ENCODE measurements at places on chromosomes 11 and 22. TPM values are rescaled to one million over a fixed set of nuclear protein-coding genes. Genes with fewer than 3 reads are reported as not detected.
A peak's percentile ranks its signal among the peaks of the same experiment; 100 is the strongest.

Gene PIWIL4
- total RNA-seq: 0.52 TPM

DNA sequence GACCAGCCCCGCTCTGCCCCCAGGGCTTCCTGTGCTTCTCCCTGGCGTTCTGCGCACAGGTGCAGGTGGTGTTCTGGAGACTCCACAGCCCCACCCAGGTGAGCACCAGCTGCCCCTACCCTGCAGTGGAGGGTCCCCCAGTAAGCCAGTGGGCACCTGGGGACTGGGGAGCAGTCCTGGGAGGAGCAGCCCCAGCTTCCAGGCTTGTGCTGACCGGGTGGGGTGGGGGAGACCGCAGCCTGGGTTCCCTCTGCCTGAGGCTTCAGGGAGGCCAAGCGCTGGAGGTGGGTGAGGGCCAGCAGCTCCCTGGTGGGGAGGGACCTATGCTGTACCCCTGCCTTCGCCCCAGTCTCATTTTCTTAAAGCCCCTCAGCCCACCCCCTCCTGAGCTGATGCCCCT, 6.9 kb downstream of the TSPAN32 start:
- no peak for DNase-seq

DNA sequence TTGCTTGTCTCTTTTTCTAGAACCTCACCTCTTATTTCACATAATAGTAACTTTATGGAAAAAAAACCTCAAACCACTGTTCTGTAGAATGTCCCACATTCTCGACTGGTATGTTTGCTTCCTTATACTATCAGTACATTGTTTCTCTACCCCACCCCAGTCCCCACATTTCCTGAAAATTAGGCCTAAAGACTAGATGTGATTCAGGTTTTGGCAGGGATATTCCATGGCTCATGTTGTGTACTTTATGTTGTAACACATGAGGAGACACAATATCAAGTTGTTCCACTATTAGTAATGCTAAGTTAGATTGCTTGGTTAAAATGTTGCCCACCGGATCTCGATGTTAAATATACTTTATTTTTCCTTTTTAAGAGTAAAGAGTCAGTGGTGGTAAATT, 34.7 kb downstream of the DDIAS start:
- no peak for DNase-seq

- no peak for DNase-seq
Observed at GRCh38 chr22:23060612-23061400, 9.5 kb upstream of the GNAZ start.

Gene HTR3A
- total RNA-seq: not detected

GRCh38 chr11:119389611-119390254, 8.2 kb upstream of the USP2 start:
- no peak for DNase-seq

Gene CENPM
- 47.1 TPM for total RNA-seq

DNA sequence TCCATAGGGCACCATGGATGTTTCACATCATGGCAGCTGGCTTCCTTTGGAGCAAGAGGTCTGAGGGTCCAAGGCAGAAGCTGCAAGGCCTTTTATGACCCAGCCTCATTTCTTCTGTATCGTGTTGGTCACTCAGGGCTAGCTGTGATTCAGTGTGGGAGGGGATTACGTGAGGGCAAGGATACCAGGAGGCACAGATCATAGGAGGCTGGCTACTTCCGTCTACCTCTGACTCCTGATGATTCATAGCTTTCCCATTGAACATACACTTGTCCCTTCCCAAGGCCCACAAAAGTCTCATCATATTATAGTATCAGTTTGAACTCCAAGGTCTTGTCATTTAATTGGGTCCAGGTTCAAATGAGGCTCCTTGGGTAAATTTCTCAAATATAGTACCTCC, 135.3 kb upstream of the ZBED5 start:
- DNase-seq: no peak

Gene GALNT18
- total RNA-seq: 4.0 TPM

DNA sequence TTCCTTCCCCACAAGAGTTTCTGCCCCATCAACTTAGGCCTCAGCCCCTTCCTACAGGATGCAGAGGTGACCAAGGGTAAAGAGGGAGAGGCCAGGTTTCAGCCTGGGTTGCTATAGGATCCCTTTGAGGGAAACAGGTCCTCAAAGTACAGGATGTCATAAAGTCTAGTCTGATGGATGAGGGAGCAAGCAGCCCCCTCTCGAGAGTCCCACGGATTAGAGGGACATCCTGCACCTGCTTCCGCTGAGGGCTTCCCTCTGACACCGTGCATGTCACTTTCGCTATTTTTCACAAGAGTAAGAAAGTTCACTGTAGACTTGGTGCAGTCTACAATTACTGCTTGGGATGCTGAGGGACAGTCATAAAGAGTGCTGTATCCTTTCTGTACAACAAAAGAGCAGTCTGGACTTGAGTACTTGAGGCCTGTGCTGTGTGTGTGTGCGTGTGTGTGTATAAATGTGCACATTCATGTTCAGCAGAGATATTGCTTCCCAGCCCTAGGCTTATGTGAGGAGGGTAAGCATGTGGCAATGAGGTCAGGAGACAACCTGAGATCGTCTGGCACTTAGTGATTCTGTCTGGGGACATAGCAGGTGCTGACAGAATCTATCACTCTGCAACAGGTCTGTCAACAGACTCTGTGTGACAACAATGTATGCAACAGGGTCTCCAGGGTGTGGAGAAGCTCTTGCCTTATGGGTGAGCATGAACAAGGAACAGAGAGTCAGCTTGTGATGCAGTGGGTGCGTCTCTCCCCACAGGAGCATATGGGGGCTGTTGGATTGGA, 18.0 kb upstream of the CHST1 start:
- DNase-seq: no peak

DNA sequence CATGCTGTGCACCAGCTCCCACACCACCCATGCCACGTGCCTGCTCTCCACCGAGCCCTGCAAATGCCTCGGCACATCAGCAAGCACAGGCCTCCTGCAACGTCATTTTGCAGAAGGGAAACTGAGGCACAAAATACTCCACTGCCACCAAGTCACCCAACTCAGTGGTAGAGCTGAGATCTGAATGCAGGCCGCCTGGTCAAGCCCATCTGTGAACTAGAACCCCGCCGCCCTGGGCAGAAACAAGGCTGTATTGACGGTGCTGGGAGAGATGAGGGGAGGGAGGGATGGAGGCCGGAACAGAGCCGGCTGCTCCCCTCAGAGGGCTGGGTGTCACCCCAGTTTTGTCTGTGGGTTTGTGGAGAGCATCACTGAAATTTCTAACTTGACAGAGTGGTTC, 81.4 kb downstream of the CDKN1C start:
- DNase-seq: no peak

DNA sequence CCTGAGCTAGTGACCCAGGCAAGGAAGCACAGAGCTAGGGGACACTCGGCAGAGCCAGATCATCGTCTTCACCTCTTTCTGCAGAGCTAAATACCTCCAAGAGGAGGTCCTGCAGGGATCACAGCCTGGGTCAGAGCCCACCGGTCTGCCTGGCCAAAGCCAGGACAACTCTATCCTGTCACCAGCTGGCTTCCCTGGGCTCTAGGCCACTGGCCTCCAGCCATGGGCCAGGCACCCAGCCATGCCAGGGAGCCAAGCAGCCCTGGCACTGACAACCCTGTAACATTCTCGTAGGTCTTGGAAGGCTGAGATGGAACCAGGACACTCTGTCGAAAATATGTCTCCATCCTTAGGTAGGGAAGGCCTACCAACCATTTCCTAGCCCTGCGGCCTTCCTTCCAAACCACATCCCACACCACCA, 270.1 kb downstream of the BUD13 start:
- no peak for DNase-seq

- peak; percentile 51 for DNase-seq
Observed at GRCh38 chr11:723120-723883, 17.3 kb downstream of the EPS8L2 start.

GRCh38 chr11:128619540-128620308, 32.4 kb upstream of the ETS1 start:
- DNase-seq: no peak

DNA sequence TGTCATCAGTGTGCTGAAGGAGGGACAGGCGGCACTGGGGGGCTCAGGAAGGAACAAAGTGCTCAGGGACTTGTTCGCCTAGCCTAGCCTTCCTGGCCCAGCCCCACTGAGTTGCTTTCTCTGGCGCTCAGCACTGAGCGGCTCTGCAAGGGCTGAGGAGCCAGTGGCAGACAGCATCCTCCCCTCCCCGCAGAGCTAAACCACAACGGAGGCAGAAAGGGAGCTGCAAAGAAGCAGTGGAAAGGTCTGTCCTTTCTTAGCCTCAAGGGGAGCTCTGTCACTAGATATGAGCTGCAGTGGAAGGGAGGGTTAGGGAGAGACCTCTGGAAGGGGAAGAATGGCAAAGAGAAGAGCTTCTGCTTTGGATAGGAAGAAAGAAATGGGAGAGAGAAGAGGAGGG, 89.7 kb upstream of the PHOX2A start:
- no peak for DNase-seq

Gene KCNJ1
- not detected for total RNA-seq

GRCh38 chr11:29129844-29130243, 887.0 kb downstream of the KCNA4 start:
- peak; percentile 82 for DNase-seq

DNA sequence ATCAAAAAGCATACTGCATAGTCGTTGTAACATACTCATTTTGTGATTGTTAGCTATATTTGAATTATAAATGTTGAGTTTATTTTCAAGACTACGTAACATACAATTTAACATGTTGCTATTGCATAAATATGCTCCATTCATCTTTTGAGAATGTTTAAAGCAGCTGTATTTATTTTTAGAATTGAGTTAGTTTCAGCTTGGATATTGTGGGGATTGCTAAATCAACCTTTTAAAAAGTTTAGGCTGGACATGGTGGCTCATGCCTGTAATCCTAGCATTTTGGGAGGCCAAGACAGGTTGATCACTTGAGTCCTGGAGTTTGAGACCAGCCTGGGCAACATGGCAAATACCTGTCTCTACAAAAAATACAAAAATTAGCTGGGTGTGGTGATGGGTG, 288.1 kb downstream of the DYNC2H1 start:
- peak; percentile 38 for DNase-seq

Gene PKP3
- total RNA-seq: 3.7 TPM

DNA sequence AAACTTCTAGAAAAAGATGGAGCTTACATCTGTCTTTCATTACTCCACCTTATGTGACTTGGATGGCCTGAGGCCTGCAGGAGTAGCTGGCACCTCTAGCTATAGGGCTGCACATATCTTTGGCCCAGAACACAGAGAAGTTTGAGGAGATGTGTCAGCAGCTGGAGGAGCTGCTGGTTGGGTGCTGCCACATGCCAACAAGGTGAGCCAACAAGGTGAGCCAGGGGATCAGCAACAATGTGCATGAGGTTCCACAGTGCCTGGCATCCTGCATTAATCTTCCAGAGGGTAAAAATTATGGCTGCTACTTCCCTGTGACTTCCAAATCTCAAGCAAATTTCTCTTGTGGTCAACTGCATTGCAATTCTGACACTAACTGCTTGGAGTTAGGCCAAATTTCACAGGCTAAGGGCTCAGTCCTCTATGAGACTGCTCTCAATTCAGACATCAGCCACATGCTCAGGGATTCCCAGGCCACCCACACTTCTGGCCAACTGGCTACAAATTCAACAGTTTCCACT, 16.0 kb downstream of the RBM7 start:
- DNase-seq: peak; percentile 36

- DNase-seq: no peak
Observed at GRCh38 chr11:11458485-11458884, 105.4 kb upstream of the CSNK2A3 start.

DNA sequence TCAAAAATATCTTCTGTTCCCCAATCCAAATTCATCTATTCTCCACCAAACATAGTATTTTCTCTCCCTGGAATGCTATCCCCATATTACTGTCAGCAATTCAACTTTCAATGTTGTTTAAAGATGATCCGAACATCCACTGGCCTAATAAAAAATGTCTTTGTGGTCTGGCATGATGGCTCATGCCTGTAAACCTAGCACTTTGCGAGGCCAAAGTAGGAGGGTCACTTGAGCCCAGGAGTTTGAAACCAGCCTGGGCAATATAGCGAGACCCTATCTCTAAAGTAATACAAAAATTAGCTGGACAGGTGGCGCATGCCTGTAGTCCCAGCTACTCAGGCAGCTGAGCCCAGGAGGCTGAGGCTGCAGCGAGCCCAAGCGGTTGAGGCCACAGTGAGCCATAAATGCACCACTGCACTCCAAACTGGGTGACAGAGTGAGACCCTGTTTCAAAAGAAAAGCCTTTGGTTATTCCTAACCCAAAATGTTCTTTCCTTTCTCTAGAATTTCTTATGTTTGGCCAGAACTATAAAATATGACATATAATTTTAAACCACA, 29.8 kb downstream of the SIK3 start:
- DNase-seq: no peak

DNA sequence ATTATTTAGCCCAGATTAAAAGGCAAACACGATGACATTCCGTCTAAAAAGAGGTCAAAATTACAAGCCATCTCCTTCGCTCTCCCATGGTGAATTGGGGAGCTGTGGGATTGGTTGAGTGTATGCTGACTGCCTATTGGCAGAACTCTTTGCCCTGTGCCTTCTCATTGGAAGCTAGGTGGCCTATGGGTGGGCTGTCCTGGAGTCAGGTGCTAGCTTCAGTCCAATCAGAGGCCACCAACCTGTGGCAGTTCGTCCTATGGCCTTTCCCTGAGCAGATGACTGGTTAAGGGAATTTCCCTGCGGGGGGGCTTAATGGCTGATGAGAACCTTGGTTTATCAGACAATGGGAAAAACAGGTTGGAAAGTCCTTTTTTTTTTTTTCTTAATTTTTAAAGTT, 3.2 kb upstream of the MTMR3 start:
- DNase-seq: peak; percentile 10

DNA sequence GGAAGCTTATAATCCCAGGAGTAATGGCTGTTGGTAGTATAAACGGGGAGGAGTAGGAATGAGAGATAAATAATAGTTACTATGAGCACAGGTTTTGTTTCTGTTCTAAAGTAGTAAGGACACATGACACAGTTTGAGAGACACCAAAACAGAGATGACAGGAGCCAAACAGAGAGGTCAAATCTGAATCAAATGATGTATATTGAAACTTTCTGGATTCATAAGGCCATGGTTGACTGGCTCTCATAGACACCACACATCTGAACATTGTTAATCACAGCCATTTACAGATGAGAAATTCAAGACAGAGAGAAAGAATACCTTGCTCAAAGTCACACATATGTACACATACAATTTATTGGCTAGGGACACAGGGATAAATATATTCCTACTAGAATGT, 63.4 kb upstream of the UCP3 start:
- DNase-seq: no peak

GRCh38 chr11:118791961-118792569, 1.1 kb upstream of the DDX6 start:
- no peak for DNase-seq

Measured in LHCN-M2 (cell line).